Occipital lobe (tissue), 3 donors: ENCODE measurements at places on chromosomes 5 and 9.
A peak's percentile ranks its signal among the peaks of the same experiment; 100 is the strongest.

- DNase-seq: no peak
Observed at GRCh38 chr5:93336330-93337110, 244.5 kb downstream of the NR2F1-AS1 start.

DNA sequence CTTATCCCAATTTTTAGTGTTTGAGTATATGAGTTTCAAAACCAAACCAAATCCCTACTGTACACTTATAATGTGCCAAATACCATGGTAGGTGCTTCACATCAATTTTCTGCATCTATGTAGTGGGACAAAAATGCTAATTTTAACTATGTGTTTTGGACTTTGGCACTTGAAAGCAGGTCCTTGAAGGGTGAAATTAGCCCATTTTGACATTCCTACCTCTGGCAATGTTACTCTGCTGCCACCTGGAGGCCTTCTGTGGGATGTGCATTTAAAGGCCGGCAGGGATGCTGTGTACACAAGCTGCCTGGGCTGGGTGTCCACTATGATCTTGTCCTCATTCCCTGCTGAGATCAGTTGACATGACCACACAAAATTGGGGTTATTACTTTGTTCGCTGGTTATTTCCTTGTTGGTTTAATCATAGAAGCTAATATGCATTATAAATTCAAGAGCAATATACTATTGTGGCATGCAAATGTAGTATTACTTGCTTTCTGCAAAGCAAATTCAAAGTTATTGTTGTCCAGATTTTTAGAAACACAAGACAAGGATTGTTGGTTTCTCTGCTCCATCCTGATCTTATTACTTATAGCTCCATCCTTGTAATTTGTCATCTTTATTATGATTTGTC lies 166.8 kb downstream of the ARHGEF28 start:
- peak; percentile 34 for DNase-seq

DNA sequence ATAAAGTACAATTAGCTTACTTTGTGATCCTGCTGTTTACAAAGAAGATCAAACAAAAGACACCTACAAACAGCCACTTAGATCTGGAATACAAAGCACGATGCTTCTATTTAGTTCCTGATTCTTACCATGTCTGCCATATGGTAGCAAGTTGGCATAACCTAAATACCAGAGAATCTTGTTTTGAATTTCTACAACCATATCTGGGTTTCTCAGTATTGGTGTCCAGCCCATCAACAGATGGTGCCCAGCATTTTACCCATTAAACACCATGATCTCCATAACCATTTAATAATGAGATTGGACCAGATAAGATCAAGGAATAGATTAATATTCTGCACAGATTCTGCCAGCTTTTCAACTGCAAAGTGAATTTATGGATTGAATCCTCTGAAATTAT lies 29.8 kb downstream of the SLC24A2 start:
- DNase-seq: no peak

- DNase-seq: no peak
Observed at GRCh38 chr9:127568618-127568970, 43.5 kb upstream of the STXBP1 start.

- no peak for DNase-seq
Observed at GRCh38 chr9:74577956-74578355, 80.8 kb downstream of the RORB start.

GRCh38 chr9:122866079-122866478 lies 37.7 kb upstream of the PDCL start:
- DNase-seq: no peak

DNA sequence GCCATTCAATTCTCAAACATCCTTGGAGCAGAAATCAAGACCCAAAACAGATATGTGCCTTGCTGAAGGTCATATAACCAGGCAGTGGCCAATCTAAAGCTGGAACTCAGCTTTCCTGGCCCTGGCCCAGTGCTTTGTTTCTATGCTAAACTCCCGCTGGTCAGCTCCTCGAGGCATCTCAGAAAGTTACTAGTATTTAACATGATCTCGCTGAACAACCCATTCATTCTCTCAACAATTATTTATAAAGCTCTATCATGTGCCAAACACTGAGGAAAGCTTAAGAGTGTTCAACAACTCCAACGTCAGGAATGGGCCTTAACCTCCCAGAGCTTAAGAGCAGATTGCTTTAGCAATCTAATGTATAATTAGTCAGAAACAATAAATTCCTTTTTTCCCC lies 54.0 kb downstream of the FOXD1 start:
- no peak for DNase-seq

GRCh38 chr9:17229945-17230560 lies 95.2 kb downstream of the CNTLN start:
- DNase-seq: no peak

DNA sequence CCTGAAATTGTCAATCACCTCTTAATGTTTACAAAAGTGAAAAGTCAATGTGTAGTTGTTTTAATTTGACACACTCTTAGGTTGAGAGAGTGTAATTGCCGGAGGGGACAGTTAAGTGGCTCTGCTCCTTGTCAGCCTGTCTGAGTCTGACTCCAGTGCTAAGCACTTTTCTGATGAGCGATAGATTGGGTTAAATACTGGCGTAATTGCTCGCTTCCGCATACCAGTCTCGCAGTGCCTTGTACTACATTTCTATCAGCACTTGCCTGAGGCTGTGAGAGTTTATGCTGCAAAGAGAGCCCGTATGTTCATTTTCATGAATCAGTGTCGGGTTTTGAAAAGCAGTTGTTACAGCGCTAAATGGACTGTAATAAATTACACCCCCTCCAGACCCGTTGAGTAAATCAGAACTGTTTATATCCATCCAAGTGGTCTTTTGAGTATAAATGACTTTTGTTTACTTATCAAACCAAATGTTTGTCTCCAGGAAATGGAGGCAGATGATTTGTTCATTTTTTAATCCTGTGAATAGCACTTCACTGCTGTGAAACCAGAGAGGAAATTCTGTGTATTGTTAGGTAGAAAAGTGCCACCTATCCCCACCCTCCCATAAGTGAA lies 41.0 kb upstream of the DMRT3 start:
- DNase-seq: no peak

DNA sequence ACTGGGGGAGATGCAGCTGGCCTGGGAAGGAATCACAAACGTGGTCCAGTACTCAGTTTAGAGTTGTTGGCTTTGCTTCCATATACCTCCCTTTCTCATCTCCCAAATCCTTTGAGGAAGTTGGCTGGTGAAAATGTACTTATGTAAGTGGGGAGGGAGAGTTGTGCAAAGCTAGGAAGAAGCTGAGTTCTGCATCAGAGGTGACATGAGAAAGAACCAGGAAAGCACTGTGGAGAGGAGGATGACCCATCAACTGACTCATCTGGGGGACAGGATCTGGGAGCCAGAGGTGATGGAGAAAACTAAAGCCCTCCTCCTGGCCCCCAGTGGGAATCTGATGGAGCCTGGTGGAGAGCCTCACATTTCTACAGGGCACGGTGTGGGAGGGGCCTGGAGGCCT lies 16.2 kb downstream of the KCNMB1 start:
- no peak for DNase-seq

DNA sequence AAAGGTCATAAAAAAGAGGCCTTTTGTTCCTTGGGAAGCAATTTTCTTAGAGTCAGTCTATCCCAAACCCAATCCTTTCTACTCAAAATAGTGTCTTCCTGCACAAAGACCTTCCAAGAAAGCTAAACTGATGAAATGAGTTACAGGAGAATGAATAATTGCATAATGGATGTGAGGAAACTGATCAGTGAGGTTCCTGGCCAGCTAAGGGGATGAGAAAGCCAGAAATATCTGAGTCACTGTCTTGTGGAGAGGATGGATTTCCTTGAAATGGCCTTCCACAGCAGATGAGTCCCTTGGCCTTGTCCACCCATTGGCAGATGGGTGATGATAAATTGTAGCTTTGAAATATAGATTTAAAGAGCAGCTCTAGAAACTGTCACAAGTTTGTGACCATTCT lies 756.1 kb downstream of the DNAH5 start:
- no peak for DNase-seq

DNA sequence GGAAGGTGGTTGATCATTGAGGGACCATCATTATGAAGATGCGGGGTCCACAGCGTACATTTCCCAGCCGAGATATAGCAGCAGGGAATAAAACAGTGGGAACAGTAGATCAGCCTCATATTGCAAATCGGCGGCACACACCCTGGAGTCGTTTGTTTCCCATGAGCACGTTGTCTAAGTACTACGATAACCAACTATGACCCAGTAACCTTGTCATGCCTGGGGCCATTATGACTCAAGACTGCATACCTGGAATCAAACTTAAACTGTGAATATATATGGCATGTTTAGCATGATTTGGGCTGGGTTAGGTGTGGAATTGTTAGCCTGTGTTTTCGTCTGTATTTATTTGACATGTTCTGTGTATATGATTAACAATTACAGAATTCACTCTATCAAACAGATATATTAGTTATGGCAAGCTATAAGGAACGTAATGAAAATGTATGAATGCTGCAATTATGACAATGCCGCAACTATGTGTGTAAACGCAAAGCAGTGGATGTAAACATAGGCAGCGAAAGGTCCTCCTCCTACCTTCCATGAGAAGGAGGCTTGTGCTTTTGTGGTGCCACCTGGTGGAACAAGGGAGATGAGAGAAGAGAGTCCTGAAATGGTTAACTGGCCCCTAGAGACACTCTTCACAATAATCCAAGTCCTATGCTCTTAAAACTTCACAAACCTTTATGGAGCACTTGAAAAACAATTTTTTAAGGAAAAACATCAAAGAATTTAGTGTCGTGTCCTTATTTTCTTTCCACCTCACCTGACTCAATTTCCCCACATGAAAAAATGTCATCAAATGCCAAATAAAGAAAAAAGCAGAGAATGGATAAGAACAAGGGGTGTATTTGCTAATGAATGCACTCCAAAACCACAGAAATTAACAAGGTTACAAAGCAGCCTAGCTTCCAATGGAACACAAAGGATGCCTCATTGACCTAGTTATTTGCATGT lies 47.1 kb downstream of the SEMA5A start:
- no peak for DNase-seq

GRCh38 chr9:91664663-91665062 lies 241.0 kb upstream of the NFIL3 start:
- DNase-seq: no peak

- DNase-seq: no peak
Observed at GRCh38 chr5:125874717-125875116, 548.5 kb upstream of the GRAMD2B start.

DNA sequence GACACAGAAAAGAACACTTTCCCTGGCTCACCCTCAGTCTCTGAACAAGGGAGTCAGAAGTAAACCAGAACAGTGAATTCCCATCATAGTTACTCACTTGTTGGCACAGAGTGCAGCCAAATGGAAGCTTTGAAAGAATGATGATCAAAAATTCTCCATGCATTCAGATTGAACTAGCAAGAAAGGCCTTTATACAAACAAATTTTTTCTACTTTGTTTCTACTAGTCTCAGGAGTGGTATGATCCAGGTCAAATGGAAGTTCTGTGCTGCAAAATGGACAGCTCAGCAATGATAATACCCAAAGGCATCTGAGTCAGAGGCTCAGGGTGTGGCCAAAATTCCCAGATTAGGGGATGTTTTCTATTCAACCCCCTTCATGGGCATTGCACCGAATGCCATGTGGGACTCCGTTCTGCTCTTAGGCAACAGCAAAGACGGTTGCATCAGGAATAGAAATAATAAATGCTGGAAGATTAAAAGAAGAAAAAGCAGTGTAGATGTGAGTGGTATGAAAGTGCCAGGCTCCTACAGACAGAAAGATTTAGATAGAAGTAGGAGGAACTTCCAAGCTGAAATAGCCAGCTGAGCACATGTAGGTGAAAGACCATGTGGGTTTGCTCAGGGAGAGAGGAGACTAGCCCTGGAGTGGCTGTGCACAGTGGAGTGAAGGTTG lies 24.0 kb upstream of the ASPN start:
- no peak for DNase-seq

GRCh38 chr9:14478175-14479162 lies 164.5 kb upstream of the NFIB start:
- no peak for DNase-seq

DNA sequence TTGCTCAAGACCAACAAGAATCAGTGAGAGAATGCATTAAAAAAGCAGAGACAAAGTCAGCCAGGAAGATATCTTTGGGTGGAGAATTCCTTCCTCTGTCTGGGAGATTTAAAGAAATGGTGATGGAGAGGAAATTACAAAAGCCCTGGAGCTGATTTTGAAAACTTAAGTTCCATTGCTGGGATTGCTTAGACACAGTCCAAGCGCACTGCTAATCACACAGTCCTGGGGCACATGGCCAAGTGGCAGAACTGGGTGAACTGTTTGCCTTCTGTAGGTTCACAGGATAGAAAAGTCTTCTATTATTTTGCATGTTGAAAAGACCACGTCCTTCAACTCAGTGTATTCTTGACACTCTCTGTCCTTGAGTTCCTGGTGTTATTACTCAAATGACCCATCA lies 284.9 kb upstream of the FBXL7 start:
- DNase-seq: no peak

DNA sequence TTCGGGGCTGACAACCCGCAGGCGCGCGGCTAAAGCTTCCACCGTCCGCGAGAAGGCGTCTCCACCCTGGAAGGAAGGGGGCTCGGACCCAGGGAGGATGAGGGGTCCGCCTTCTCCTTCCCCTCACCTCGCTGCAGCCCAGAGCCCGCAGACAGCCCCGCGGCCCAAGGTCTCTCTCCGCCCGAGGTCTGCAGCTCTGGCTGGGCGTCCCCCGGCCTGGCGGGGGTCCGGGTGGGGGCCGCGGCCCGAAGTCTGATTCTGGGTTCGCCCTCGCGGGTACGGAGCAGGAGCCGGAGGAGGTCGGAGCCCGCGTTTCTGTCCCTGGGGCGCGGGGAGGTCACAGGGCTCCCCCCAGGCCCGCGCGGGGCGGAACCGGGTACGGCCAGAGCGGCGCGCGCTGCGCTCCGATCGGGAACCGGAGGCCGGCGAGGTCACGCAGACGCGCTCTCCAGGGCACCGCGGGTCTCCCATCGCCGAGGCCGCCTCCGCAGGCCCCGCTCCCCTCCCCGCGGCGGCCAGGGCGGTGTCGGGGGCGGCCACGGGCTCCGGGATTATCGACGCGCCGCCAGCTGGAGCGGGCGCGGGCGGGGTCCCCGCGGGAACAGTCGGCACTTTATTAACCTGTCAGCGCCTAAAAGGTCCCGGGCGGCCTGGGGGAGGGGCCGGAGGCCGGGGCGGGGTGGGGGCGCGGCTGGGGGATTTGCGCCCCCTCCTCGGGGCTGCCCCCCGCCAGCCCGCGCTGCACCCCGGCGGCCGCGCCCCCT lies 11.6 kb downstream of the LHX3 start:
- no peak for DNase-seq

DNA sequence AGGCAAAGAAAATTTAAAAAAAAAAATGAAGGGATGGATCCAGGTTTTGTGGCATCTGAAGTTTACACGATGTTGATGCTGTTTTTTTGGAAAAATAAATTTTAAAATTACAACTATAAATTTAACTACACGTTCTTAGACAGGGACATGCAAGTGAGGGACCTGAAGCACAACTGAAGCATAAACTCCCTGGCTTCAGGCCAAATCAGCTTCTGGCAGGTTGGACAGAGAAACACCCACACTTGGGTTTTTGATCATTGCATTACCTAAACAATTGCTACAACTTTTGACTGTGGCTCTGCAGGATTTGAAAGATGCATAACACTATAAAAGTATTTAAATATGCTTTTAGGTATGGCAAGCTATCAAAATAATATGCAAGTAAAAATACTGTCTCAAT lies 1318.3 kb upstream of the DMAC1 start:
- no peak for DNase-seq

GRCh38 chr9:19460243-19460642 lies 51.4 kb downstream of the ACER2 start:
- DNase-seq: no peak
